ENCODE measurements at places on chromosomes 1 and 21.

GRCh38 chr1:182835806-182836205 lies 3.3 kb upstream of the DHX9 start:
- DNase-seq: no peak

- no peak for DNase-seq
Measured at GRCh38 chr21:45537111-45537745, 5.0 kb downstream of the SLC19A1 start.

DNA sequence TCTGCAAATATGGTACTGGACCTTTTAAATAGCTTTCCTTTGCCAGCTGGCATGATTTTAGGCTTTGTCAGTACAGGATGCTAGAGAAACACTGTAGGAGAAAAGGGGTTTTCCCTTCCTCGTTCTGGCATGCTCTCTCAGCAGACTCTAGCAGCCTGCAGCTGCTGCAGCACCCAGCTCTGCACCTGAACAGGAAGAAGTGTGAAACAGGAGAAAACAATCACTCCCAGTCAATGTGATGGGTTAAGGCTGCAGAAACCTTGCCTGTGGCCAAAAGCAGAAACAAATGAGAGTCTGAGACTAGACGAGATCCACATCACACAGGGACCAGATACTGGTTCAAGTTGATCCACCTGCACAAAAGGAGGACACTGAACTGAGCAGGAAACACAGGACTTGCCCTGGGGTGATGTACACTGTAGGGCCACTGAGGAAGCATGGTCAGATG lies 21.2 kb downstream of the OVGP1 start:
- no peak for DNase-seq

DNA sequence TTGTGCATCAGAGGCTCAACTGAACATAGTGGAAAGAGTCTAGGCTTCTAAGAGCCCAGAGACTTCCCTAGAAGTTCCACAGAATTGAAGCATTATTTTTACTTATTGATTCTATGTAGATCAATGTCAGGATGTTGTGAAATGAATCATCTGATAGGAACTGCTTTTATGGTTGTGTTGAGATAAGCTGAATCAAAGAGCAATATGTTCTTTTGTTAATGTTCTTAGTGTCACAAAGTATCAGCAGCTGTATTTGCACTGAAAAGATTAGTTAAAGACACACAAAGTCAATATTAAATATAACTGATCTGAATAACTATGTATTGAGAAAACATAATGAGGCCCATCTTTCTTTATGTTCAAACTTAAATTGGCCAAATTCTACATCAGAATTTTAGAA lies 430.7 kb upstream of the ZRANB2 start:
- DNase-seq: no peak

GRCh38 chr1:6489799-6490180 lies 1.7 kb downstream of the PLEKHG5 start:
- peak; percentile 72 for DNase-seq

DNA sequence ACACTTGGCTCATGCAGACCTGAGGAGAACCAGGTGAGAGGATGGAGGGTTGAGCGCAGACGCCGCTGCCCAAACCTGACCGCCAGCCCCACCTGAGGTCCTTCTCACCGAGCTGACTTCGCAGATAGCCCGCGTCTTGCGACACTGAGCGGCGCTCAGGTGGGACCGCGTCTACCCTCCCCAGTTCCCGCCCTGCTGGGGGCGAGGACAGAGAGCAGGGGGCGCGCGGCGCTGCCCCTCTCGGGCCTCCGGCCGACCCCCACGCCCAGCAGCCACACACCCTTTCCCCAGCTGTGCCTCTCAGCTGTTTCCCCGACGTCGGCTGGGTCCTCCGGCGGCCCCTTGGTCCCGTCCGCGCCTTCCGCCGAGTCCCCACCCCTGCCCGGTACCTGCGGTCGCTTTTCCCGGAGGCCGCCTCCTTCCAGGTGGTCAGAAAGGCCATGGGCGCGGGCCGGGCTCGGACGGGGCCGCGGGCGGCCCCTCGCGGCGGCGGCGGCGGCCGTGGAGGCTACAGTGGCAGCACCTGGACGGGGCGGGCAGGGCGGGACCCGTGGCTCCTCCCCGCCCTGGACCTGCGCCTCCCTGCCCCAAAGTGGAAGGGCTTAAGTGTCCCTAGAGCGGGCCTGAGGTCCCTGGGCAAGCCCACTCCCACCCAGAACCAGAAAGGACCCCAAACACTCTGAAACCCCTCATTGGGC lies 14.4 kb upstream of the TTC39A start:
- DNase-seq: no peak

- DNase-seq: peak; percentile 17
Measured at GRCh38 chr1:151511636-151512215, 539 bp downstream of the CGN start.

DNA sequence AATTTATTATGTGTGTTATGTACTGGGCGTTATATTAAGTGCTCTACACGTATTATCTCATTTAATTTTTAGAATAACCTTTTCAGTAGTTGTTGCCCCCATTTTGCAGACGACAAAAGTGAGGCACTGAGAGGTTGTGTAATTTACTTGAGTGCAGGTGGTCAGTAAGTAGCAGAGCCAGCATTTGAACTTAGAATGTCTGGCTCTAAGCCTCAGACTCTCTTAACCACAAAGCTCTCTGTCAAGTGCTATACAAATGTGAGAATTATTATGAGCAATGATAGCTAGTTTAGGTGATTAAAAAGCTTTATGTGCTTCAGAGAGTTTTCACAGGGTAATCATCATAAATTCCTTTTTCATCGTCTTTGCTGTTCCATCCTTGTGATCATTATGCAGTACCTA lies 96.3 kb upstream of the UBE2U start:
- DNase-seq: no peak

DNA sequence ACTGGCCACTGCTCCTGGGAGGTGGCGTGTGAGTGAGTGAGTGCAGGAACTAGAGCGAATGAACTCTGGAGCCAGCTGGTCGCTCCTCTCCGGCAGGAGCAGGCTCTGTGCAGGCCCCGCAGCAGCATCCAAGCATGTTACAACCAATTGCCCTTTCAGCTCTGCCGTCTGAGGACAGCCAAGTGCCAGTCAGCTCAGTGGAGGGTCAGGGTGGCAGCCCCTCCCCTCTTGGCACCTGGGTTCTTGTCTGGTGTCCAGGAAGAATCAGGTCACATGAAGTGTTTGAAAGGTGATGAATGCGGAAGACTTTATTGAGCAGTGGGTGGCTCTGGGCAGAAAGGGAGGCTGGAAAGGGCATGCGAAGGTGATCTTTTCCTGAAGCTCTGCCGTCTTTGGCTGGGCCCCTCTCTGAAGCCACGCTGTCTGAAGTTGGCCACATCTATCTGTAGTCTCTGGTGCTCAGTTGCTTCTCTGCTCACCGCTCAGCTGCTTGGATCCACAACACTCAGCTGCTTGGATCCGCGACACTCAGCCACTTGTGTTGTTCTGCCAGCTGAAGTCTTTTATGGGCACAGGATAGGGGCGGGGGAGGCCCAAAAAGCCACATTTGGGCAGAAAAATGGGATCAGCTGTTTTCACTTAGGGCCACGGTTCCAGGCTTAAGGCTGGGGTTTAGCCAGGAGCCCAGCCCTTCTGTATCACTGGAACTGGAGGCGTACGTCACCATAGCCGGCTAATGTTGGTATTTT lies 139.8 kb downstream of the ADSS2 start:
- DNase-seq: no peak

DNA sequence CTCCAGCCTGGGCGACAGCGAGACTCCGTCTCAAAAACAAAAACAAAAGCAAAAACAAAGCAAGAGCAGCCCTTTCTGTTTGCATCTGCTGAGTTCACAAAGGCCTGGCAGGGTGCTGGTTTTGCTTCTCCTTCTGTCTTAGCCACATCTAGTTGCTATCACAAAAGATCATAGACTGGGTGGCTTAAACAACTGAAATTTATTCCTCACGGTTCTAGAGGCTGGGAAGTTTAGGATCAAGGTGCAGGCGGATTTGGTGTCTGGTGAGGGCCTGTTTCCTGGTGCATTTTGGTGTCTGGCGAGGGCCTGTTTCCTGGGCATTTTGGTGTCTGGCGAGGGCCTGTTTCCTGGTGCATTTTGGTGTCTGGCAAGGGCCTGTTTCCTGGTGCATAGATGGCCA lies 471.3 kb downstream of the CAMTA1 start:
- DNase-seq: no peak

DNA sequence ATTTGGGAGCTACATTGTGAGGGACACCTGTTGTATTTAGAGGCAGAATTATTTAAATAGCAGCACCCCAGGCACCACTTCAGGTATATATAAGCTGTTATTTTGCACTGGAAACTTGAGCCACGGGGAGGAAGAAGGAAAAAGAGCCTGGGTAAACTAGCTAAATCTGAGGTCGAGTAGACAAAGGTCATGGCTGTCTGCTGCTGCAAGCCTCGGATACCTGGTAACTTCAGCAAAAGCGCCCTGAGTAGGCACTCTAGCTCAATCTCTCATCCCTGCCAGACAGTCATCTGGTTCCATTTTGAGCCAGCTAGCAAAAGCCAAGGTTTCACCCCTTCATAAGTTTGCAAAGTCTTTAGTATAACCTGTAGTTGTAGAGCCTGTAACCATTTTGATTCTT lies 101.9 kb upstream of the ZNF644 start:
- DNase-seq: no peak

DNA sequence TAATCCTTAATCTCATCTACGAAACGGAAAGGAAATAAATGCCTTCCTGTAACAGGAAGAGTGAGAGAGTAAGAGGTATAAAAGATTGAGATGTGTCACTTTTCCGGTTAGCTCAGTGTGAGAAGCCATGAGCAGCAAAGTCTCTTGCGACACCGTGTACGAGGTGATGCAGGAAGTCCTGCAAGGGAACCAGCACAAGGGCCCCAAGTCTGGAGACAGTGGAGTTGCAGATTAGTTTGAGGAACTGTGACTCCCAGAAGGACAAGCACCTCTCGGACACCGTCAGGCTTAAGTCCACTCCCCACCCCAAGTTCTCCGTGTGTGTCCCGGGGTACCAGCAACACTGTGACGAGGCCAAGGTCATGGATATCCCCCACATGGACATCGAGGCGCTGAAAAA lies 592.3 kb upstream of the ADGRL2 start:
- no peak for DNase-seq

All from T-helper 1 cell (primary cell).